Stimulated activated CD4-positive, alpha-beta T cell treated with anti-CD3 and anti-CD28 coated beads, Interleukin-1b, Interleukin-23, amount 100 ng/mL, for 48 hours (primary cell): ENCODE measurements at places on chromosomes 12 and 14.

- no peak for DNase-seq
These were observed 5.5 kb downstream of the DDIT3 start for GRCh38 chr12:57514720-57515407.

- DNase-seq: no peak
These were observed 137.8 kb downstream of the TTC7B start for GRCh38 chr14:90678420-90678819.

GRCh38 chr14:74864198-74864597 lies 11.7 kb downstream of the PROX2 start:
- no peak for DNase-seq

GRCh38 chr12:54561164-54561563 lies 11.8 kb downstream of the PDE1B start:
- peak; percentile 13 for DNase-seq

DNA sequence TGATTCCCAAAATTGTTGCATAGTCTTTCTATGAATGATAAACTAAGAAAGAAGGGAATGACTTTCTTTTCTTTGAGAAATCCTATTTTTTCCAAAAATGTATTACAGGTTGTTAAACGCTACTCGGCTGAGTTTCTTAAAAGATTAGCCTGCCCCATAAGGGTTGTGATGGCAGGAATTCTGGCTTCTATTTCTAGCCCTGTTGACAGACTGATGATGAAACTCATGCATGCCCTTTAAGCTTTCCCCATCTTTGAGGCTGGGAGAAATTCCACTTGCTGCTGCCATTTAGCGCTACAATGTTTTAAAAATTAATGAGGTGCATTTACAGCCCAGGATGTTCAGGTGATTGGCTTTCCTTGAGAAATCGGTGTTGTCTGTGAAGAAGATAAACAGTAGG lies 33.2 kb upstream of the RASSF3 start:
- DNase-seq: no peak

- no peak for DNase-seq
These were observed 91.8 kb upstream of the PWP1 start for GRCh38 chr12:107593713-107594381.

DNA sequence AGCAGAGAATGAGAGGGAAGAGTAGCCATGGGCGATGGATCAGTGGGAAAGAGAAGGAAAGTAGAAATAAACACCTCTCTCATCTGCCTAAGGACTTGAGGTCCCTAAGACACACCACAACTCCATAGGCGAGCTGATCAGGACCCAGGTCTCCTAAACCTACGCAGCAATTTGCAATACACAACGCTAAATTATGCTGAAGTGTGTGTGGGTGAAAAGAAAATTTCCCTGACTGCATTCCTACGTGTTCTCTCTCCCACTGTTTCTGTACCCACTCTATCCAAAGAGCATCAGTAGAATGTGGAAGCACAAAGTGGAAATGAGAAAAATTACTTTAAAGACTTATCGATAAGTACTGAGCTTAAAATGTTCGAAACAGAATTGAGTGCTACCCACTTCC lies 88.9 kb downstream of the RPS29 start:
- no peak for DNase-seq

DNA sequence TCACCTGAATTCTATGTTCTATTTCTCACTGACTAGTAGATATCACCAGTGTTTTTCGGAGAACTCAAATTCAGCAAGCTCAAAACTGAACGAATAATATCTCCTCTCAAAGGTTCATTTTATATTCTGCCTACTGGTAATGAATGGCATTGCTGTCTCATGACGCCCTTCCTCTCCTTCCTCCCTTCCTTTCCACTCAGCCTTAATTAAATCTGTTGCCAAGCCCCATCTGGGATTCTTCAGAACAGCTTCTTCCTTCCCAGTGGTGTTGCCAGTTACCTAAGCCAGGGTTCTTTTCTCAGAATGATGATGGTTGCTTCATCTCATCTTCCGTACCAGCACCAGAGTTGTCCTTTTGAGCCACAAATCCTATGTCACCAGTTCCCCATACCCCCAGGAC lies 143.2 kb downstream of the SYNE2 start:
- no peak for DNase-seq

DNA sequence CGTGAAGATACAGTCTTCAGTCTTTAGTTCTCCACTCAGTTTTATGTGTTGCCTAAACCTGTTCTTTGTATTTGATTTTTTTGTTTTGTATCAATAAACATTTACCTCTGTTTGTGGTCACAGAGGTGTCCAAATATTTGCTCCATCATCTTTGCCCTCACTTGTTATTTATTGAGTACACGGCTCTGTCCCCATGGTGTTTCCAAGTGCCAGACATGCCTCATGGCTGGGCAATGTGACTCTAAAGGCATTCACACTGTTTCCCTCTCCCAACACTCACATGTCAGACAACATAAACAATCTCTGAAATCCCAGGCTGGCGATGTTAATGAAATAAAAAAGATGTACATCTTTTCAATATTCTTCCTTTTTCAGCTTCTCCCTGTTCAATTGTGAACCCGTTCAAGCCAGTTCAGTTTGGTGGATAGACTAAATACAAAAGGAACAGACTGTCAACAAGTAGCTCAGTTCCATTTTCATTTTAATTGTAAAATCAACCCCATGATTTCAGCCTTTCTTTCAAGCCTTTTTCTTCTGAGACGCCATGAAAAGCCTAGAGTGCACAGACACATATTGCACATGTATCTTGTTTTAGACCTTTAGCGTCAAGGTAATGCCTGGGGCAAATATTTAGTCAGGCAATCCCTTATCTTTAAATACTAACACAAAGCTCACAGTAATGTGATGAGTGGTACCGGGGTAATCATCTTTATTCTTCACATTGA lies 680.7 kb downstream of the GALC start:
- no peak for DNase-seq

DNA sequence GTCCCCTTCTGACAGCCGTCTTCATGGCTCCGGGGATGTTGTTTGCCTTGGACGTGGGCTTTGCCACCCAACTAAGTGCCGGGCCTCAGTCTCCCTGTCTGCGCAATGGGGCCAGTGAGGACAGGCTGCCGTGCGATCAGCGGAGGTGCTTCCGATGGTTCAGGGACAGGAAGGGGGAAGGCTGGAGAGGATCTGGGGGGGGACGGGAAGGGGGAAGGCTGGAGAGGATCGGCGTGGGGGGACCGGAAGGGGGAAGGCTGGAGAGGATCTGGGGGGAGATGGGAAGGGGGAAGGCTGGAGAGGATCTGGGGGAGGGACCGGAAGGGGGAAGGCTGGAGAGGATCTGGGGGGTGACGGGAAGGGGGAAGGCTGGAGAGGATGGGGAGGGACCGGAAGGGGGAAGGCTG lies 3.4 kb downstream of the MMP17 start:
- DNase-seq: no peak
